ENCODE measurements at places on chromosomes 3 and 15.

GRCh38 chr3:175965036-175965435 is 1105.9 kb downstream of the NAALADL2 start:
- DNase-seq: peak; percentile 62

GRCh38 chr3:29140666-29141065 is 140.2 kb upstream of the RBMS3 start:
- peak; percentile 26 for DNase-seq

- DNase-seq: no peak
Observed at GRCh38 chr3:47265725-47266428, 16.7 kb downstream of the KIF9 start.

DNA sequence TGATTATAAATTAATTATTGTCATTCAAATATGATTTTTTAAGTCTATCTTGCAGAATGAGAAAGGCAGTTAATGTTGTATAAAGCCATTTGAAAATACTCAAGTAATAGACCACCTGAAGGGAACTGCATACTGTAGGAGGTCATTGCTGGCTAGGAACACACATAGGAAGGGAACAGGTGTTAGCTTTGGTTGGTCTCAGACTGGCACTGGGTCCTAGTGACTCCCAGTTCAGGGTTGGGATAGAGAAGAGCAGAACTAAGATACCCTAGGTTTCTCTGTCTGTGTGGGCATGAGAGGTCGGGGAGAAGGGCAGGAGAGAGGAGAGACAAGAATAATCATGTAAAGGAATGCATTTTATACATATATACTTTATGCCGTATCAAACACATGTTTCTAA is 559.0 kb upstream of the GOLIM4 start:
- DNase-seq: no peak

DNA sequence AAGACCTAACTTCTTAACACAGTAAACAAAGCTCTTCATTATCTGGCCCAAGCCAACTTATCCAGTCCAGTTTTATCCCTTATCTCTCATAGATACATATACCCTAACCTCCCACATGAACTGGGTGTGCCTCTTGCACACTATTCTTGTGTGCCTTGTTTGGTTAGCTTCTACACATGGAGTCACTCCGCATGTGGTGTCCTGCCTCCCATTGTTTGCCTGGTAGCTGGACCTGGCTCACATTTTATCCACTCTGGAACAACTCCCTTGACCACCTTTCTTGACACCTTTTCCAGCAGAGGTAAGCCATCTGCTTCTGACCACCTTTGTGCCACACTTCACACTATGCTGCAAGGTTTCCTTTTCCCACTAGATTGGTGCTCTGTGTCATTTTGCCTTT is 15.2 kb downstream of the TIPARP start:
- no peak for DNase-seq

GRCh38 chr15:40995656-40996055 is 42.4 kb downstream of the CHAC1 start:
- DNase-seq: no peak

GRCh38 chr15:50740955-50741354 is 24.6 kb downstream of the SPPL2A start:
- DNase-seq: no peak

GRCh38 chr15:83283138-83283812 is 1.2 kb downstream of the BNC1 start:
- peak; percentile 69 for DNase-seq

DNA sequence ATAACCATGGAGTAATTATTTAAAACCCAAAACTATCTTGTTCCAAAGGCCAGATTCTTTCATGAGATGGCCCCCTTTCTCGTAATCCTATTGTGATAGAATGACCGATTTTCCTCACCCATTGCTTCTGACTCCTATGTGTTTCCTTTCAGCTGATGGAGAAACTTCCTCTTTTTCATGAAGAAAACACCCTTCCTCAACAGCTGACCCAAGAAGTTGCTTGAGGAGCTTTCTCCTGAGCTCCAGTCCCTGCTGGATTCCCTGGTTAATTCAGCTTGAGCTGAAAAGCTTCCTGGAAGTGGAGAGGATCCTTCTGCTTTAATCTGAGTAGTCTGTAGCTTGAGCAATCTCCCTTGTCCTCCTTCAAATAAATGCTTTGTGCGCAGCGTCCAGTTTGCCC is 75.0 kb downstream of the BFSP2 start:
- DNase-seq: no peak

DNA sequence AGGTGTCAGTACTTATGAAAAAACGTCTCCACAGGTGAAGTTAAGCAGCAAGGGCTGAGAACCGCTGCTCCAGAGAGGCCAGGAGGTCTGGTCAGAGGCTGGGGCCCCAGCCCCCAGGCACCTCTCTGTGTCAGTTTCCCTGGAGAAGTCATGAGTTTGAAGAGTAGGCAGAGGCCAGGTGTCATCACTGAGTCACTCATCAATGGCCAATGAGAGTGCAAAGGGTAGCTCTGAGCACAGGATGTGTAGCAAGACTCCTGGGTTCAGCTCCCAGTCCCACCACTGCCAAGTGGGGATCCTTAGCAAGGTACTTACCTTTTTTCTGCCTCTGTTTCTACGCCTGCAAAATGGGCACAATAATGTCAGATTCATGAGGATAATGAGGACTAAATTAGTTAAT is 47.9 kb downstream of the CORO2B start:
- DNase-seq: no peak

DNA sequence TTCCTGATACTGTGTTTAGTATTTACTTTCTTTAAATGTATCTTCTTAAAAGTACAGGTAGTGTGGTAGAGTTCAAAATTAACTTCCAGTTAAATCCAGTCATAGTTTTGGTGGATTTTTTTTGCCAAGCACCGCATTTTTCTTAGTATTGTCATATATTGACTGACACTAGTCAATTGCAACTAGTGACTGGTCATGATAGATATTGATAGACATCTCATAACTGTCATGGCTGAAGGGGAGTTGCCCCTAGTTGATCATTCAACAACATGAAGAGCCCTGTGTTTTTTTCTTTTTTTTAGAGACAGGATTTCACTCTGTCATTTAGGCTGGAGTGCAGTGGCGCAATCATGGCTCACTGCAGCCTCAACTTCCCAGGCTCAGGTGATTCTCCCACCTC is 22.1 kb downstream of the RAB8B start:
- no peak for DNase-seq

- DNase-seq: peak; percentile 55
Observed at GRCh38 chr15:59140422-59141226, 35.7 kb downstream of the CCNB2 start.

GRCh38 chr3:179450901-179451264 is 387 bp downstream of the GNB4 start:
- no peak for DNase-seq

GRCh38 chr15:85504749-85505676 is 124.6 kb downstream of the AKAP13 start:
- peak; percentile 75 for DNase-seq

DNA sequence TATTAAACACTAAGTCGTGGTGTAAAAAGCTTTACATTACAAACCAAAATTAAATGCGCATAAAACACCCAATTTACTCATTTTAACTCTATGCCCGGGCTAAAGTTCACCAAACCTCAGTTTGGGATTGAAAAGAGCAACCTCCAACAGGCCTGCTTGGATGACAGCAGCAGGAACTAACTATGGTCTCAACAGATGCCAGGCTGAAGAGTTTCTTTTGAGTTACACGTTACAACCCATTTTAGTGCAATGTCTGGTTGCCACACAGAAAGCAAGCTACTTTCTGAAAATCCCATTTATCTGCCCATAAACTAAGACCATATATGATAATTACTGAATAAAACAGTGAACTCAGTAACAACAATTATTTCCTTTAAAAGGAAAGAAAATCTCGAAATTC is 2.2 kb downstream of the SATB1 start:
- DNase-seq: peak; percentile 15

DNA sequence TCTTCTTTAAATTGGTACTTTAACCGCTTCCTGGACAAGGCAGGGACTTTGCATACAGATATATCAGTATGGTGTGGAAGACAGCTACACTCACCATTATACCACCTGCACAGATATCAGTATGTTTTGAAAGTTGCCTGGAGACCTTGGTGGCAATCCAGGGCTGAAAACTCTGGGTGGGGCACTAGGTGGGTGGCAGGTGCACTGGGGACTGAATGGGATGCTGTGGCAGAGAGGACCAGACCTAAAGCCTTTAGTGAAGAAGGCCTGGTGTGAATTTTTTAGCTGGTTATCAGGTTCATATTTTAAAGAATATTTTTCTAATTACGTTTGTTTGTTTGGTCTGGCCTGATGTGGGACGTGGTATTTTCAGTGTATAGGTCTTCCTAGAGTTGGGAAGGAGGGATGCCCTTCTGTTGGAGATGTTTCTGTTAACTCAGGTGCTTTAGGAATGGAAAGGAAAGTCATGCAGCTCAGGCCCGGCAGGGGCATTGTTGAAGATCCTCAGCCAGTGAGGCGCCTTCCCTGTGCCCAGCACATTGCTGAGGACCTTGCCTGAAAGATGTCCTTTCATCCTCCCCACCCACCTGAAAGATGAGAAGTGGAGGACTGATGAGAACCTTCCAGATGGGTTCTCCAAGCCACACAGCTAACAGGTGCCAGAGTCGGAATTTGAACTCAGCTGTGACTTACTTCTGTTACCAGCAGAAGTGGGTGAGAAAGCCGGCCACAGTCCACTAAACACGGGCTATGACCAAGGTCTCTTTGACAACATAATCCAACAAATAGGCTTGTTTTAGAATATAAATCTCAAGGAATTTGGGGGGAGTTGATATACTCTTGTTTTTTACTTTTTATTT is 77.3 kb downstream of the APBA2 start:
- no peak for DNase-seq

GRCh38 chr3:32705232-32705631 is 20.2 kb downstream of the CNOT10 start:
- DNase-seq: no peak

DNA sequence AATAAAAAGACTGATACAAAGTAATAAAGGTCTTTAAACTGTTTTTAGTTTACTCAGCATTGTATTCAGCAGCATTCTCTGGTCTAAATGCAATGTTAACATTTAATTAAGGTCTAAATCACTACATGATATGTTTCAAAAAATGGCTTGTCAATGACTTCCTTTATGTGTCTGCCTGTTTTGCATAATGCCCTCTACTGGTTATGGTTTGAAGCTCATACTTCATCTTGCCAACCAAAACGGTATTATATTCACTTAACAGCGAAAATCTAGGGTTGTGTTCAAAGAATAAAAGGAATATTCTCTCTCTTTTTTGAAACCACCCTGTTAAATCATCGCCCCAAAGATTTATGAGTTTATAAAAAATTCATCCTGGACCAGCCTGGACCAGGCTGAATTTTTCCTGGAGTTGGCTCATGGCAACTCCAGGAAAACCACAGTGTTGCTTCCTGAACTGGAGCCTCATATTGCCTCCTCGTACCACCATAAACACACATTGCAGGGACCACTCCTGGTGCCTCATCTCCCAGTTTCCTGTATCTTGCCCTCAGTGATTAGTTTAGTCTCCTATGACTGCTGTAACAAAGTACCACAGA is 6.7 kb upstream of the NCEH1 start:
- DNase-seq: no peak

- DNase-seq: peak; percentile 41
Observed at GRCh38 chr3:74613521-74614106, 845 bp downstream of the CNTN3 start.

GRCh38 chr15:101251830-101252820 is at the start of gene CHSY1:
TSS of gene CHSY1 (minus strand) at chr15:101252048. CDS start at chr15:101251456, 592 bp downstream.
- peak; percentile 97 for DNase-seq

DNA sequence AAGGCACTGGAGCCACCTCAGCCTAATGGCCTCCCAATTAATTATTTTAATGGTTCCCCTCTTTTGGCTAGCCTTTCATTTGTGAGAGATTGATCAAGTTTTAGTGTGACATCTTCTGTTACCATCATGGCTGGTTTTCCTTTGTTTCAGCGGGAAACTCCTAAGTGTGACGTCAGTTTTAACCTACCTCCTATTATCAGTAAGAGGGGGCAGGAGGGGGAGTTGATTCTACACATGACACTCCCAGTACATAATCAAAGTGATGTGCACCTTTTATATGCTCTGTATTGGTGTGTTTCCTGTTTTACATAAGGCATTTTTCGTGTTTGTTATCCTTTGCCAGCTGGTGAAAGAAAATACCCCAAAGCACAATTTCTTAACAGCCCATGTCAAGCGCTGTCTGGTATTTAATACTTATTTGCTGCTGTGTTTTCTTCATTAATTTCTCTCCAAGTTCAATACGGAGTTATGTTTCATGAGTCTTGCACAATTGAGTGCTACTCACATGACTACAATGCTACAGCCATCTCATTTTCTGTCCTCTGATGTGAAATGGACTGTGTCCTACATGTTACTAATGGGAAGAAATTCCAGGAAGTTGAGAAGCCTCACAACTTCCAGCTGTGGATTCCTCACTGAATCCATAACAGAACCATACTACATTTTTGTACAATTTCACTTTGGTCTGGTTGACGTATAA is 52.2 kb upstream of the POLR2M start:
- DNase-seq: no peak

DNA sequence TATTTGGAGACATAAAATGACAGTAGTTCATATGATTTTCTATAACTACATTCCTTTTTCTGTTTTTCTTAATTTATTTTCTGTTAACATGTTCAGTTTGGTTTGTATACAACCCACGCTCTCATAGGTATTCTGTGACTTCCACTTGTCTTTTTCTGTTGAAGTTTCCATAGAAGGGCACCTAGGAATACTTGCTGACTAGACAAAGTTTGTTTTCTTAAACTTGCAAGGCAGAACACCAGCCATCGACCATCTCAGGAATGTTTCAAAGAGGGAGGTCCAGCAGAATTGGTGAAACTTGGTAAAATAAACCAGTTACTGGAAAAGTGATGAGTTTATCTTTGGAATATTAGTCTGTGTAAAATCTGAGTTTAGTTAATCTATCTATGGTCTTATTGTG is 403.2 kb upstream of the CADM2 start:
- no peak for DNase-seq

DNA sequence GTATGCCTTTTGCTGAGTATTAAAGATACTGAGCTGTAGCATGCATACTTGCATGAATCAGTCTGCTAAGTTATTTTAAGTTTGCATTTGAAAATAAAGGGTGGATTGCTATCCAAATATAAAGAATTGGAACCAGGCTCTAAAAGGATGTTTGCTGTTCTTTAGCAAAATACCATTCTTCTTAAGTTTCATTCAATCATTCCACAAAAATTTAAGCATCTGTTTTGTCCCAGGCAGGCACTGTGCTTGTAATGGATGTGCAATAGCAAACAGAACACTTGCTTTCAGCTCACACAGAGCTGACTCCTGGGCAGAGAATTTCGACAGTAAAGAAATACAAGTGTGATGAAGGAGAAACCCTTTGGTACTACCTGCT is 151.1 kb downstream of the PGPEP1L start:
- peak; percentile 81 for DNase-seq

DNA sequence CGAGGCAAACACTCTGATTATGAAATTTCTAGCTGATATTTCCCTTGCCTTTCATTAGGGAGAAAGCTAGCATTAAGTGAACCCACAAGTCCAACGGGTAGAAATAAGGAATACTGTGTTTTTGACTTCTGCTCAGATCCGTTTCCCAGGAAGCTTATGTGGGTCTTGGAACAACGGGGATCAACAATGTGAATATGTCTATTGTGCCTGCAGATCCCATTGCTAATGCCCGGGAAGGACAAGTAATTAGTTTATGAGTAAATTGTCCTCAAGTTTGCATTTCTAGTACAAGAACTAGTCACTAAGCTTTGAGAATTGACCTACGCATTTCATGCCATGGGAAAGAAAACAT is 236.4 kb downstream of the UACA start:
- no peak for DNase-seq

All from astrocyte of the hippocampus (primary cell).